ENCODE measurements at places on chromosomes 2 and 18. TPM values are rescaled to one million over a fixed set of nuclear protein-coding genes. Genes with fewer than 3 reads are reported as not detected.
A peak's percentile ranks its signal among the peaks of the same experiment; 100 is the strongest.

- DNase-seq = peak; percentile 64
Measured at GRCh38 chr2:174597345-174598047, at the start of gene WIPF1. TSS of gene WIPF1 (minus strand) at chr2:174597804. CDS start at chr2:174585573, 12,231 bp downstream.

DNA sequence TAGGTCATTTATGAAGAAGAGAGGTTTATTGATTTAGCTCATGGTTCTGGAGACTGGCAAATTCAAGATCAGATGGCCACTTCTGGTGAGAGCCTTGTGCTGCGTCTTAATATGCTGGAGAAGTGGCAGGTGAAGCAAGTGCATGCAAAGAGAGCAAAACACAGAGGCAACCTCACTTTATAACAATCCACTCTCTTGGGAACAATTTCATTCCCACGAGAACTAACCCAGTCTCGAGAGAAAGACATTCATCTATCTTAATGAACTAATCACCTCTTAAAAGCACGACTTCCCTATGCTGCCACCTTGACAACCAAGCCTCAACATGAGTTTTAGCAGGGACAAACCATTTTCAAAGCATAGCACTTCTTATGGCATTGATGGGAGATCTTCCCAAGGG is 186.5 kb upstream of the RASGRP3 start:
- no peak for DNase-seq

The TMEM182 gene
- total RNA-seq = not detected

The RESP18 gene
- total RNA-seq = not detected

GRCh38 chr18:26723981-26724380 is 141.5 kb downstream of the AQP4 start:
- DNase-seq = no peak

DNA sequence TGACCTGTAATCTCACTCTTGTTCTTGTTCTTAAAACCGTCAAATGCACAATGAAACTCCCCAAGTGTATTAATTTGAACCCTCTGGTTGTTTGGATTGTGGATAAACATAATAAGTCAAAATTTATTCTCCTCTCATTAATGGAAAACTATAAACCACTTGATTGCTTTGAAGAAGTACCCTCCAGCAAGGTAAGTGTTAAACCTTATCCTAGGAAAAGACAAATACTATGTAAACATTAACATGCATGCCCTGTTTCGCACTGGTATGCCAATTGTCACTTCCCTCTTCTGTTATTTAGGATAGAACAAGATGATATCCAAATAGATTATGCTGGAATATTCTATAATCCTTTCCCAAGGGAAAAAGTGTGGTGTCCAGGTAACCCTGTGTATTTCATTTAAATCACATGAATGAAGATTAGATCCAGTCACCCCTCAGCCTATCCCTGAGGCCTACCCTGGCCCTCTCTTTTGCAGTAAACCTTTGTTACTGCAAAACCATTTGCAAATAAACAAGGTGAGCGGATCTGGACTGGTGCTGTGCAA is 1.3 kb downstream of the ADI1 start:
- DNase-seq = no peak
